Activated CD4-positive, CD25-positive, alpha-beta regulatory T cell treated with anti-CD3 and anti-CD28 coated beads, Interleukin-2, amount 50 U/mL, for 16 hours (primary cell): ENCODE measurements at places on chromosomes 12 and 14.
A peak's percentile ranks its signal among the peaks of the same experiment; 100 is the strongest.

DNA sequence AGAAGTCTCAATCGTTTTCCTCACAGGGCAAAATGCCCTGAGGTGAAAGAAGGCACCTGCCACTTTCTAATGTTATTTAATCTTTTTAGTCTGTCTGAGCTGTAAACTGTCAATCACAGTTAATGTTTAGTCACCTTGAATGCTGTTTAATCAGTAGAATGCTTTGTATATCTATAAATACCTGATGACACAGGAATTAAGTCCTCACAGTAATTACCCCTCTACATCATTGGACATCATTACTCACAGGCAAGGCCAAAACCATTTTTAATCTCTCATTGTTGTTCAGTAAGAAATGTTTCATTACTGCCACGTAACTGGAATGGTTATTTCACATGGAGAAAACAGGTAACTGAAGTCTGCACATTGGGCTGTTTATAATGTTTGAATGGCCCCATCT, 178.8 kb downstream of the EXOC5 start:
- DNase-seq: no peak

DNA sequence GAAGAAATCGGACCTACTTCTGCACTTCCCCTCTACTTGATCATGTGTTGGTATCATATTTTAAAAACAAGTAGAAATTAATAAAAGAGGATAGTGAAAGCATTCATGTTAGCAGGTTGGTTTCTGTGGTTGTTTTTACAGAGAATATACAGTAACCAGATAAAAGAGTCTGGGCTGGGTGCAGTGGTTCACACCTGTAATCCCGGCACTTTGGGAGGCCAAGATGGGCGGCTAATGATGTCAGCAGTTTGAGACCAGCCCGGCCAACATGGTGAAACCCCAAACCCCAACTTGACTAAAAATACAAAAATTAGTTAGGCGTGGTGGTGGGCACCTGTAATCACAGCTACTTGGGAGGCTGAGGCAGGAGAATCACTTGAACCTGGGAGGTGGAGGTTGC, 55.9 kb downstream of the LRP6 start:
- no peak for DNase-seq

GRCh38 chr14:64060648-64061096, 207.9 kb downstream of the SYNE2 start:
- DNase-seq: no peak

GRCh38 chr12:131408036-131408365, 302.9 kb upstream of the SFSWAP start:
- DNase-seq: no peak

DNA sequence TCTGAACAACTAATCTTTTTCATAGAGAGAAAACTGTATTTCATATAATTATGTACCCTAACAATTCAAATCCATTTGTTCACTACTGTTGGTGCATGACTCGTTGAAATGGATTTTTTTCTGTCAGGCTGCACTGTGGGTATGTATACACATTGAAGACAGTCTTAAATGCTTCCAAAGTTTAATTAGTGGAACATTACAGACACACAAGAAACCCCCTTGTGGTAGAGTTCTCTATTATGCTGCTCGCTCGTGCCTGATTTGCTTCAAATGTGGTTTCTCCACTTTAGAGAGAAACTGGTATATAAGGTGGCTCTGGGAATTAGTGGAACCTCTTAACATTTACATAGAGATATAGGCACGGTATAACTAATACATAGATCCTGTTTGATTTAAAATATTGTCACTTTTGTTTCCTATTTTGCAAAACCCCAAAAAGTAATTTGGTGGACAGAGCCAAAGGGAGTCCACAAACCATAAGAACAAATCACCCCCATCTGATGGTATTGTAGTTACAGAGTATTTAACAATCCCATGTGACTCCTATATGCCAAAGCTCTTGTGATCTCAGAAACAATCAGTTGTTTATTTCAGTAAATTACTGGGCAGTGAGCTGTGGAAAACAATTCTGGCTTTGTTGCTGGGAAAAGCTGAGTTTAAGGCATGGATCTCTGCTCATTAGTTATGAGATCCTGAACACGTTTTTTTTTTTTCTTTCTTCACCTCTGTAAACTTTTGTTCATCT, 159.5 kb downstream of the BRMS1L start:
- DNase-seq: no peak

DNA sequence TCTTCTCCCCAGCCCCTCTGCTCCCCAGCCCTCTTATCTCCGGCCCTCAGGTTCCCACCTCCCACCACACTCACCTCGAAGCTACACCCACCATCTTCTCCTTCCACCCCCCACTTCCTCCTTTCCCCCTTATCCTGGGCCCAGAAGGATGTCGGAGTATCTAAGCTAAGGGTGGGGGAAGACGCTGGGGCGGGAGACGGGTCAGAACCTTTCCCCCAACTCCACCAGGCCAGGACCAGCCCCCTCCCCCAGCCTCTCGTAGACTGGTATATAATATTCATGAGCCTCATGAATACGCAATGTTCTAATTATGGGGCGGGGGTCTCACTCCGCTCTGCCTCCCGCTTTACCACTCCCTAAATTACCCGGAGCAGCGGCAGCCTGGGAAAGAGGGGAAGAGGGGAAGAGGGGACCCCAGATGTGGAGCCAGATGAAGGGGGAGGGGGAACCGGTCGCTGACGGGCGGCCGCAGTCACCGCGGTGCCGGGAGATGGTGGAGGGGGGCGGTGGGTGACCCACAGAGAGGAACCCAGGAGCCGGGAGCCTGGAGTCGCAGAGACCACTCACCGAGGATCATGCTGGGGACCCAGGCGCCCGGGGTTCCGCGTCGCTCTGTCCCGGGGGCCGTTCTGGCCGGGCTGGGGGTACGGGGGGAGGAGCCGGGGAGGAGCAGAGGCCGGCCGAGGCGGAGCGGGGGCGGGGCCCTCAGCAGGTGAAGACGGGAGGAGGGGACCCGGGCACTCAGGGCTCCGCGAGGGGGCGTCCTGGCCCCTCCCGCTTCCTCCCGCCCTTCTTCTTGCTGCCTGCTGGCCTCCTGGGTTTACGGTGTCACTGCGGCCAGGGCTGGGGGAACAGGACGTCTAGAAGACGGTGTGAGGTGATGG, 6.4 kb upstream of the ZNF385A start:
- DNase-seq: peak; percentile 15
